ENCODE measurements at places on chromosomes 4 and X.

DNA sequence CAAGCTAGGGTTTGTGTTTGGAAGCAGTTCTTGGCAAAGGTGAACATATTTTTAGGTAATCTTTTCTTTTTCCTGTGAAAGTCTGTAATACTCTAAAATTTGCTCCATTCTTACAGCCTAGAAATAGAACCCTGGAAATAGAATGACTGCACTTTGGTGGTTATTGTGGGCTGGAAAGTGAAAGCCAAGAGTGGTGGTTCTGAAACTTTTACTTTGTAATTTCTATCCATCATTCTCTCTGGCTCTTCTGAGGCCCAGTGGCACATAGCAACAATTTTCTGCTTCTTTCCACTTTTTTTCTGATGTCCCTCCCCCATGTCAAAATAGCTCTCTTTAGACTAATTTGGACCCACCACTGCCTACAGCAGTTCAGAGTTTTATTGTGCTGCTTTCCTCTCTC is 300.4 kb upstream of the RPS6KA3 start:
- no peak for DNase-seq

DNA sequence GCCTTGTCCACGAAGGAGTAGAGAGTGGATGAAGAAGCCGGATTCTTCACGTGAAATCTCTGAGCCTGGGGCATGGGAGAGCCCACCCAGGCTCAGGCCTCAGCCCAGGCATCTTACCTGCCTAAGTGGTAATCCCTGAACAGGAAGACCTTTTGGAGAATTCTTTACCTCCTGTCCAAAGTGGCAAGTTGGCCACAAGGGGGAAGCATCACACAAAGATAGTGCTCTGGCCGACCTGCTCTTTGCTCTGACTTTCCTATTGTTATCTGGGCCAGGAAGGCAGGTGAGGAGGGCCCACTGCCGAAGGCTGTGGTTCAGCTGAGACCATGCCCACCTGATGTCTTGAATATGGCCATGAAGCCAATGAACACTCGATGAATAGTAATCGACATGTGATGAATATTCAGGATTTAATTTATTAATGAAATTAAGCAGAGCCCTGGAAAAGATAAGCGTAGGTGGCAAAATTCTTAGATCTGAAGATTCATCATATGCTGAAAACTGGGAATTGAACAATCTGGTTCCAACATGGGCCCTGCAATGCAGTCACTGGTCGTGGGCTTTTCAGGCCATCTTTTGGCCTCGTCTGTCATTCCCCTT is 93.8 kb downstream of the PDGFRA start:
- DNase-seq: no peak

GRCh38 chr4:99821918-99822503 is 5.4 kb downstream of the DAPP1 start:
- no peak for DNase-seq

GRCh38 chrX:40282946-40283660 is 185.3 kb upstream of the BCOR start:
- no peak for DNase-seq

DNA sequence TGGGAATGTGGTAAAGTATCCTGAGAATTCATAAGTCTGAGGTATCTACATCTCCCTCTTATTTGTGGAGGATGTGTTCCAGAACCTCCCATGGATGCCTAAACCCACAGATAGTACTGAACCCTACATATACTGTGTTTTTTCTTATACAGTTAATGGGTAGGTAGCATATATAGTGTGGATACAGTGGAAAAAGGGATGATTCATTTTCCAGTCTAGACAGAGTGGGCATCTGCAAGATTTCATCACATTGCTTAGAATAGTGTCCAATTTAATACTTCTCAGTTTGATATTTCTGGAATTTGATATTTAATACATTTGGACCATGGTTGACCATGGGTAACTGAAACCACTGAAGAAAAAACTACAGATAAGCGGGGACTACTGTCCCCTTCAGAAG is 155.0 kb upstream of the ANKRD50 start:
- DNase-seq: no peak

DNA sequence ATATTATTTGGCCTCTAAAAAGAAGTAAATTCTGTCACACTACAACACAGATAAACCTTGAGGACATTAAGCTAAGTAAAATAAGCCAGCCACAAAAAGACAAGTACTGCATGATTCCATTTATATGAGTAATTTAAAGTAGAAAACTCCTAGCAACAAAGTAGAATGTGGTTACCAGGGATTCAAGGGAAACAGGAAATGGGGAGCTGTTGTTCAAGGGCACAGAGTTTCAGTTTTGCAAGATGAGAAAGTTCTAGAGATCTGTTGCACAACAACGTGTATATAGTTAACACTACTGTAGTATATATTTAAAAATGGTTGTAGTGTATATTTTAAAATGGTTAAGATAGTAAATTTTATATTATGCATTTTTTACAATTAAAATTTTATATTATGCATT is 25.4 kb downstream of the SEC31A start:
- no peak for DNase-seq

GRCh38 chrX:39574178-39574577 is 523.6 kb downstream of the BCOR start:
- no peak for DNase-seq

GRCh38 chr4:113478032-113478431 is 283.5 kb downstream of the CAMK2D start:
- no peak for DNase-seq

- DNase-seq: no peak
Measured at GRCh38 chrX:122596998-122597397, 587.1 kb upstream of the GRIA3 start.

DNA sequence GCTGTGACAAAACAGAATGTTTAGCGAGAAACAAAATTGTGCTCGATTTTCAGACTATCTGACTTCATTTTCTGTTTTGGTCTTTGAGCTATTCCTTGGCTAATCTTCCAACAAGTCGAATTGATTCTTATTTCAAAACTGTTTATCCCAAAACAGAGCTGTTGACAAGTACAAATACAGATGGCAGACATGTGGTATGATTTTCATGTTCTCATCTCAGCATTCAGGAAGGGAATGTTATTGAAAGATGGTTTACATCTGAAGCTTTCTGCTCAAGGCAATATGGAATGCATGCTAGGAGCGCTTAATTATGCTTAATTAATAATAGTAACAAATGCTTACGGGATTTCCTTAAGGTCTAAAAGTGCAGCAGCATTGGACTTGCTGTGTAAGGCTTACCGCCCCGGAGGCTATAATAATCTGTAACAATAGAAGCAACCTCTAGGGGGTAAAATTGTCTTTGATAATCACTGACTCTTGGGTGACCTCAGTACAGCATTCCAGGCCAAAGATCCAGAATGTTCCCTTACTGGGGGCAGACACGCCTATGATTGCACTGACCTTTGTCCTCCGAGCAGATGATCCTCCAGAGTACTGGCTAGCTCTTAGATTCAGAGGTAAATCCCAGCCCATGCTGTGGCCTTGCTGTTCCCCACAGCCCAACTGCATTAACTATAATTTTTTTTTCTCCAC is 16.4 kb downstream of the LSM6 start:
- DNase-seq: no peak

GRCh38 chrX:121902463-121902862 is 855.1 kb downstream of the GLUD2 start:
- DNase-seq: no peak

GRCh38 chrX:72094894-72095293 is 36.8 kb downstream of the RTL5 start:
- peak; percentile 29 for DNase-seq

DNA sequence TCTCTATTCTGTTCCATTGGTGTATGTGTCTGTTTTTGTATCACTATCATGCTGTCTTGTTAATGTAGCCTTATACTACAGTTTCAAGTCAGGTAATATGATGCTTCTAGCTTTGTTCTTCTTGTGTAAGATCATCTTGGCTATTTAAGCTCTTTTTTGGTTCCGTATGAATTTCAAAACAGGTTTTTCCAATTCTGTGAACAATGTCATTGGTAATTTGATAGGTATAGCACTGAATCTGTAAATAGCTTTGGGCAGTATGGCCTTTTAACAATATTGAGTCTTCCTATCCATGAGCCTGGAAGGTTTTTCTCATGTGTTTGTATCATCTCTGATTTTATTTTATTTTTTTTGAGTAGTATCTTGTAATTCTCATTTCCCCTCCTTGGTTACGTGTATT is 94.3 kb downstream of the ANAPC10 start:
- no peak for DNase-seq

GRCh38 chrX:136574548-136574947 is 42.5 kb downstream of the VGLL1 start:
- no peak for DNase-seq

- DNase-seq: no peak
Measured at GRCh38 chr4:61478340-61478739, 278.2 kb downstream of the ADGRL3 start.

DNA sequence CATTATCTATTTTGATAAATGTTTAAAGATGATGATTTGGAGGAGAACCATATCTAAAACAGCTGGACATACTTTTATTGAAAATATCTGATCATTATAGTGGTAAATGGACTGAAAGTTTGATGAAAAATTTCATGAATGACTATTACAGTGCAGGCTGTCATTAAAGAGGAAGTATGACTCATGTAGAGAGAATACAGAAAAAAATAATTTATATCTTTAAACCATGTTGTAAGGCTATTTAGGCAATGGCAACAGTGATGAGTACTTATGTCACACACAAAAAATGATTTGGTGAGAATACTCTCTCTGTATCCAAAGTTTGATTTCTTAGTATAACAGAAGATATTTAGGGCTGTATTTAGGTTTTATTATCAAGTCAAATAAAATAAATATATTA is 3.9 kb upstream of the GLRB start:
- no peak for DNase-seq

DNA sequence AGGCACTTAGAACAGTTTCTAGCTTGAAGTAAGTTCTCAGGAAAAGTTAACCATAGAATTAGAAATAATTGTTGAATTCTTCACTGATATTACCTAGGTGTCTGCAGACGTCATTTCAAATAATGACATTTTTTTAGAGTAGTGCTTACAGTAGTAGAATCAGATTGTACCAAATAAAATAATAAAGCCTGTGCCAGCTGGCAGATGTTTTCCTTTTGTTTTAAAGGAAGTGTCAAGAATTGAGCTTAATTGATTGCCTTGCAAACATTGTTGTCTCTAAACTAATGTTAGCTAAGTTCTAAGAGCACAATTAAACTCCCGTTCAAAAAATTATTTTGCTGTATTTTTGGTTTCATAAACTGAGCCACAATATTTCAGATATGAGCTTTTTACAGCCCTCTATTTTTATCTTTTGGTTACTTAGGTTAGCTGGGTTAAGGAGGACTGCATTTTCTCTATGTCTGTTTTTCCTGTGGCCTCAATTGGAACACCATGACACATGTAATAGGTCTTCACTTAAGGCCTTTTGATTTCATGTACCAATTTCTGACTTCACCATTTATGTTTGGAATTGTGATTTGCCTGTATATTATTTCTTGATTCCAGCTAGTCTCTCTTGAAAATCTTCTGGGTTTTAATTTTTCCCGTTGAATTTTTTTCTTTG is 64.2 kb downstream of the DCUN1D4 start:
- DNase-seq: no peak

DNA sequence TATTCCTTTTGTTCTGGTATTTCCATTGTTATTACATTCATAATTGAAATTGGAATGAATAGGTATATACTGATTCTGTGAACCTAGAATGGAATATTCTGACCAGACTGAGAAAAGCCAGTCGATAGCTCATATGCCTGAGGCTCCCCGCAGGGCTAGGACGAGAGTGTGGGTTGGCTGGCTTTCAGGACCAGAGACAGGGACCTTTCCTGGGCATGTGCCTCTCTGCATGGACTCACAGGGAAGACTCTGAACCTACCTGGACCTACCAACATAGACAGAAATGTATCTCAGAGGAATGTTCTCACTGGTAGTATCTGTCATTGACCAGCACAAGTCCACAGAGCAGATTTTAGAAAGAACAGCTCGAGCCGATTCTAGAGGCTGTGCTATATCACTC is 214.6 kb downstream of the FRMPD4 start:
- DNase-seq: no peak

DNA sequence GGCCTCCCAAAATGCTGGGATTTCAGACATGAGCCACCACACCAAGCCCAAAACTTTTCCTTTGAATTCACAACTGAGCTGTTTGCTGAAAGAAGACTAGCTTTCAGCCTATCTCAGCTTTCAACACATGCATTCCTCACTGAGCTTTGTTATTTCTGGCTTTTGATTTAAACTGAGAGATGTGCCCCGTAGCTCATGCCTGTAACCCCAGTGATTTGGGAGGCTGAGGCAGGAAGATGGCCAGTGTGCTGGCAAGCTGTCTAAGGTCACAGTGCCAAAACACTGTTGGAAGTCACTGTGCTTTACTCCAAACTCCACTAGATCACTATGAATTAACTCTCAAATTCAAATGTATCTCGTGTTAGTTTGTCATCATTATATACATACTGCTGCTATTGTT is 779.5 kb downstream of the TRIML1 start:
- no peak for DNase-seq

DNA sequence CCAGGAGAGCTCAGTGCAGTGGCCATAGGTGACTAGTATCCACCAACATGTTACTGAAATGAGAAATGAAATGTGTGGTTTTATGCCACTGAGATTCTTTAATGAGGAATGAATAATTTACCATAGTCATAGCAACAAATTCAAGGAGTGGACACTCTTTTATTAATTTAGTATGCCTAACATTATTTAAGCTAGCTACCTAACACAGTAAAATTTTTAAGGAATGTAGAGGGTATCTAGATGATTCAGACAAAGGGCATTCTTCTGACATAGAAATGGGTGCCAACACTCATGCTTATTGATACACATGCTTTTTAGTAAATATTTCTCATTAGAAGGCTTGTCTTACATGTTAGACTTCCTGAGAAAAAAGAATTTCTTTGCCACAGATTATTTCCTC is 33.3 kb upstream of the SULT1B1 start:
- no peak for DNase-seq

DNA sequence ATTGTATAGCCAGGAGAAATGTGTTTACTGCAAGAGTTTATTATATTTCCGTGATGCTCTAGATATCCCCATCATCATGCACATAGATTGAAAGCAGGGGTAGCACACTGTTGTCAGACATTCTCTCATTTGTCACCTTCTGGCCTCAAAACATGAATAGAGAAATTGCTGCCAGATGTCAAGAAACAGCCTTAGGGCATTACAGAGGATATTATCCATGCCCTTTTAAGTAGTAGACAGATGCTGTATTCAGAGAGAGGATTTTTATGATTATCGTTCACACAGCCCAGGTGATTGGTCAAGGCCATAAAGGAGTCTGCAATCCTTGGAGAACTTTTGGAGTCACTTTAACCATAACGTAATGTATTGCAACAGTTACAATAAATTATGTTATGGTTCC is 1961.5 kb upstream of the TENM3 start:
- no peak for DNase-seq

GRCh38 chrX:21616386-21616785 is 41.7 kb downstream of the KLHL34 start:
- DNase-seq: no peak

Data from stimulated activated CD8-positive, alpha-beta memory T cell treated with anti-CD3 and anti-CD28 coated beads, Interleukin-4, amount 100 ng/mL, for 4 hours (primary cell).